A549 treated with ZK216348 at 1 μM for 4 hours (cell line): ENCODE measurements at places on chromosomes 12 and 14. TPM values are rescaled to one million over a fixed set of nuclear protein-coding genes. Genes with fewer than 3 reads are reported as not detected.

The LLPH gene
- 48.5 to 102 TPM (median 53.0 TPM) in 5 replicates for total RNA-seq

The KRT5 gene
- 0.20 to 0.49 TPM (median 0.25 TPM) in 5 replicates for total RNA-seq

The KLHL33 gene
- total RNA-seq: not detected in 5 replicates

The RNASE1 gene
- total RNA-seq: 0.19 to 0.33 TPM (median 0.27 TPM) in 3 of 5 replicates, not detected in the others

The MYF6 gene
- total RNA-seq: not detected in 5 replicates

The MYBPC1 gene
- total RNA-seq: not detected in 5 replicates

The POTEG gene
- not detected in 5 replicates for total RNA-seq
